SK-N-SH treated with all-trans-retinoic acid at 6 μM for 48 hours (cell line): ENCODE measurements at places on chromosomes 3 and 15.

- no peak for ATAC-seq
These were observed 116.2 kb downstream of the ROBO1 start for GRCh38 chr3:79651536-79652065.

- no peak for ATAC-seq
These were observed 2.4 kb upstream of the VIPR1 start for GRCh38 chr3:42500091-42500490.

- no peak for ATAC-seq
These were observed 8.4 kb downstream of the ARMC8 start for GRCh38 chr3:138195481-138195880.

DNA sequence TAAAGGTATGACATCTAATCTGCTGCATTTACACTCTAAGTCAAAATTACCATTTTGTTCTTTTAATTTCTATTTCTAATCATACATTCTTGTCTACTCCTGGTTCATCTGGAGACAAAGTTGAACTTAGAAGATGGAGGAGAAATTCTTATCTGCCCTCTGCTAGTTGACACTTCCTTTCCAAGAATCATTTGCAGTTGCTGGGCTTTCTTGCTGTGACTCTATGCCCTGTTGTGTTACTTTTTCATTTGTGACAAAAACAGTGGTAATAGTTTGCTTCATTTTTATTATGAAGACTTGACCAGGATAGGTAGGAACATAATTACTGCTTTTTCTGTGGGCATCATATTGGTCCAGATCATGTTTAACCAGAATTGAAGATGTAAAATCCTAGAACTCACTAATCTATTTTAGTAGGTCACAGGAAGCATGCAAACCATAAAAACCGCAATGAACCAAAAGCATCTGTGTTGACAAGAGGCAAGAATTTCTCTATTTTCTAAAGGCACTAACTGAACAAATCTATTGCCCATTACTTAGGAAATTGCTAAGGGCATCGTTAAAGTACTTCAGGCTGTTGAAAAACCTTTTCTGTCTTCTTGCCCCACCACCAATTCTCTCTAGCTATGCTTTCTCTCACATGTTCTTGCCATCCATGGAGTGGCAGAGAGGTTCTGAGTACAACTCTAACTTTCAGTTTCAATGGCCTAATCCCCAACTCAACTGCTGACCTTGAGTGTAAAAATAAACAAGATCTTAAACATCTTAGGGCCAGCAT is 4.2 kb upstream of the CCR2 start:
- ATAC-seq, result no peak
